CD8-positive, alpha-beta memory T cell (primary cell): ENCODE measurements at places on chromosomes 7 and 10.
A peak's percentile ranks its signal among the peaks of the same experiment; 100 is the strongest.

DNA sequence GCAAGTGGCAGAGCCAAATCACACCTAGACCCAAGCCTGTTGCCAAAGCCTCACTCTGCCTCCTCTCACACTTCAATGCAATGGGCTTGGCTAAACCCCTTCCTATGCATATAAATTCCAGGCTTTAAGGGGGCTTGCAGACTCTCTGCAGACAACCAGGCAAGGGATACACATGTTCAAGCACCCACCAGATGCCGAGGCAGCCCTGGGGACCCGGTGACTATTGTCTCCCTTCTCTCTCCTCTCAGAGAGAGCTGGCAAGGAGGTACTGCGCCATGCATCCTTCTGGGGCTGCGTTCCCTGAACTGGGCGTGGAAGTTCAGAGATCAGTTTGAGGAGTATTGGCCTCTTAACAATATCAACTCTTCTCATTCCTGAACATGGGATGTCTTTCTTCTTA lies 131.2 kb downstream of the ARHGAP22 start:
- no peak for DNase-seq
- H3K4me3 ChIP-seq: no peak overlapping the region
- no peak overlapping the region for H3K27ac ChIP-seq
- H3K4me1 ChIP-seq: no peaks in the 10 kb centered on the region
- no peaks in the 10 kb centered on the region for H3K27me3 ChIP-seq

DNA sequence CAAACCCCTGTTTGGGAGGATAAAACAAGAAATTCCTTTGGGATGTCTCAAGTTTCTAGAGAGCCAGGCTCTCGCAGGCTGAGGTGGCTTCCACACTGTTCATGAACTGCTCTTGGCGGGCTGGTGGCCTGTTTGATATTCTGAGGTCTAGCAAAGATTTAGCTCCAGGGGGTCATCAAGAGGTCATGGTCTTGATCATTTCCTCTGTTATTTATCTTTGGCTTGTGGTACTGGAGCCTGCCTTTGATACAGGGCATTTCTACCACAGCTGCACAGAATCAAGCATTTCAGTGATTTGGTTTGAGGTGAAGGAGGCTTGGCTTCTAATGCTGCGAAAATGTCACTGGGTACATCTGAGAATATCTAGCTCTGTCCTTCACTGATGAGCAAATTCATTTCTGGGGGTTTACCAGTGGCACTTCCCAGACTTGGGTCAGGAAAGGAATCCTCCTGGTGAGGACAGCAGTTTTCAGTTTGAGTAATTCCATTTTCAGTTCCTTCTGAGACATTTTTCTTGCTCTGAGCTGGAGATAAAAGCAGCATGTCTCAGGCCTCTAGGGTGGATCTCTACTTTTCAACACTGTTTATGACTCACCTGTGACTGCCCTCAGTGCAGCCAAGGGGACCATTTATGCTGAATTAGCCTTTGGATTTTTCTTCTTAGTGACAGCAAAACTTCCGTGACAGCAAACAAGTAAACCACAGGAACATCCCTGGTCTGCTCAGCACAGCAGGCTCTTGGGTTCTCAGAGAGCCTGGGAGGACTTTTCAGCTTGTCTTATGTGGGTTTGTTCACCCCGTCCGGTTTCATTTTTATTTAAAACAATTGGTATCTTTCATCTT lies 312.0 kb downstream of the RNLS start:
- no peak overlapping the region for H3K4me3 ChIP-seq
- no peaks in the 10 kb centered on the region for H3K36me3 ChIP-seq
- peaks cover 24% of the 10 kb centered on the region for H3K4me1 ChIP-seq
- H3K27ac ChIP-seq: no peak overlapping the region
- DNase-seq: peak; percentile 10

DNA sequence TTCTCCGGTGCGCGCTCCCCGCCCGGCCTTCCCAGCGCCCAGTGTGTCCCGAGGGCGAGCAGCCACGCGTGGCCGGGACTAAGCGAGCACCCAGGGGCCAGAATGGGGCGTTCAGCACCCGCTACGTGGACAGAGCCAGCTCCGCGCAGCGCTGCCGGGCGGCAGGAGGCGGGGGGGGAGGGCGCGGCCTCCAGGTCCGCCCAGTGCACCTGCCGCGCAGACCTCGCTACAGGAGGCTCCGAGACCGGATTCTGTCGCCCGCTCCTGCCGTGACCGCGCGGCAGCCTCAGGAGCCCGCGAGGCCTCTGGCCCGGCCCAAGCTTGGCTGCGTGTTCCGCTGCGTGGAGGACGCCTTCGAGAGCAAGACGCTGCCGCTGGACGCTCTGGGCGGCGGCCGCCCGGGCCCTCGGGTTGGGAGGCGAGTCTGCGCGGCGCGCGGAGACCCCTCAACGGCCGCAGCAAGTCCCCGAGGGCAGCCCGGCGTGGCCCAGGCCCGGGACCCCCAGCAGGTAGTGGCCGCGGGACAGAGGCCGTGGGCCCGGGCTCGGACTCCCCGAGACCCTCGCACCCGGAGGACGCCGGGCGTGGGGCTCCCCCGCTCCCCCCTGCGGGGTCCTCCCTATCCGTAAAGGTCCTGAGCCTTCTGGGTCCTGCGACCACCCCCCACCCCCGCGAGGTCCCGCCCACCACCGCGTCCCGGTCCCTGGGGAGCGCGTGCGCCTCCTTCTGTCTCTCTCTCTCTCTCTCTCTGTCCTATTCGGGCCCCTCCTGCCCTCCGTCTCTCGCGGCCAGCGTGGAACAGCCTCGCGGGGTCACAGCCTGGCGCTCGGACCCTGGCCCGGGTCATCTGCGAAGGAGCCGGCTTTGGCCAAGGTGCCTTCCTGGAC lies 904 bp upstream of the DPYSL4 start:
- no peak overlapping the region for H3K4me3 ChIP-seq
- peak; percentile 25 for DNase-seq
- peaks cover 8% of the 10 kb centered on the region for H3K4me1 ChIP-seq
- no peak overlapping the region for H3K27ac ChIP-seq
- no peaks in the 10 kb centered on the region for H3K36me3 ChIP-seq

- H3K4me1 ChIP-seq: no peaks in the 10 kb centered on the region
- no peak overlapping the region for H3K27ac ChIP-seq
- H3K36me3 ChIP-seq: no peaks in the 10 kb centered on the region
- DNase-seq: no peak
- no peaks in the 10 kb centered on the region for H3K27me3 ChIP-seq
Observed at GRCh38 chr10:113620511-113620910, 43.3 kb downstream of the NRAP start.

DNA sequence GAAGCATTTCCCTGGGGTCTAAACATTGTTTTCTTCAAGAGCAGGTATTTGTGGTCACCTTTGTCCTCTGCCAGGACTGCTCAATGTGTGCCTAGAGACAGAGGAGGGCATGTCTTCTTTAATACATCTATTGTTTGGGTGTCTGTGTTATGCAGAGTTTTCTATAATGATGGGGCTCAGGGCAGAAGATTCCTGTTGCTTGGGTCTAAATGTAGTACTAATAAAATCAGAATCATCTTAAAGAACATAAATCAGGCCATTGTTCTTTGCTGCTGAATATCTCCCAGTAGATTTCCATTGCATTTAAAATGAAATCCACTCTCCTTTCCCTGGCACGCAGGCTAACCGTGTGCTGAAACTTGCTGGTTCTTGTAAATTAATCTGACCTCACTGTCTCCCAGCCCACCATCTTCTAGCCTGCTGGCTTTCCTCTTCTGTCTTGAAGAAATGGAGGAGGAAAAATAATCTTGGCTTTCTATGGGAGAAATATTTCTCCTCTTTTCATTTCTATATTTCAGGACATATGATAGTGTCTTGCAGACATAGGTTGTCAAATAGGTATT lies 1396.8 kb downstream of the GATA3 start:
- H3K27ac ChIP-seq: no peak overlapping the region
- H3K4me1 ChIP-seq: no peaks in the 10 kb centered on the region
- no peak overlapping the region for H3K4me3 ChIP-seq
- DNase-seq: no peak
- no peaks in the 10 kb centered on the region for H3K27me3 ChIP-seq

- peaks cover 10% of the 10 kb centered on the region for H3K36me3 ChIP-seq
- no peak for DNase-seq
- no peak overlapping the region for H3K27ac ChIP-seq
Observed at GRCh38 chr7:151590850-151591771, 71.4 kb upstream of the RHEB start.

GRCh38 chr7:3027005-3027845 lies 16.4 kb downstream of the CARD11 start:
- no peak overlapping the region for H3K27ac ChIP-seq
- H3K36me3 ChIP-seq: peaks cover 18% of the 10 kb centered on the region
- H3K4me1 ChIP-seq: peaks cover 16% of the 10 kb centered on the region
- H3K4me3 ChIP-seq: no peak overlapping the region

DNA sequence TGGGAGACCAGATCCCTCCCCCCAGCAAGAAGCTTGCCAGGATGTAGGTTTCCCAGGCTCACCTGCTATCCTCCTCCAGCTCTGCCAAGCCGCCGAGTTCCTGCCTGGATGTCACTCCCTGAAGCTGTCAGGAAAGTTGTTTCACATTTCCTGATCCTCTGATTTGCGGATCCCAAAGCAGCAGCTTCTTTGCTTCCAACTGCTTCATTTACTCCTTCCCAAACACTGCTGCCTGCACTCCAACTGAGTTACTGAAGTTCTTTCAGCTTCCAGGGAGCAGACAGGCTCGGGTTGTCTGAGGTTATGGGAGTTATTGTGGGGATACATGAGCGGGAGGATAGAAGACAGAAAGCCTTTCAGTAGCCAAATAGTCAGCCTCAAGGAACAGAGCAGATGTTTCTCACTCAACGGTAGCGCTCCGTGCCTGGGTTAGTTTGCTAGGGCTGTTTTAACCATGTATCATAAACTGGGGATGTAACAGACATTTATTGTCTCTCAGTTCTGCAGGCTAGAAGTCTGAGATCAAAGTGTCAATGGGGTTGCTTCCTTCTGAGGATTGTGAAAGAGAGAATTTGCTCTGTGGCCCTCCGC lies 516.0 kb downstream of the REEP3 start:
- no peak for DNase-seq
- no peak overlapping the region for H3K27ac ChIP-seq
- peaks cover 4% of the 10 kb centered on the region for H3K4me1 ChIP-seq
- no peaks in the 10 kb centered on the region for H3K27me3 ChIP-seq
- H3K4me3 ChIP-seq: no peak overlapping the region

DNA sequence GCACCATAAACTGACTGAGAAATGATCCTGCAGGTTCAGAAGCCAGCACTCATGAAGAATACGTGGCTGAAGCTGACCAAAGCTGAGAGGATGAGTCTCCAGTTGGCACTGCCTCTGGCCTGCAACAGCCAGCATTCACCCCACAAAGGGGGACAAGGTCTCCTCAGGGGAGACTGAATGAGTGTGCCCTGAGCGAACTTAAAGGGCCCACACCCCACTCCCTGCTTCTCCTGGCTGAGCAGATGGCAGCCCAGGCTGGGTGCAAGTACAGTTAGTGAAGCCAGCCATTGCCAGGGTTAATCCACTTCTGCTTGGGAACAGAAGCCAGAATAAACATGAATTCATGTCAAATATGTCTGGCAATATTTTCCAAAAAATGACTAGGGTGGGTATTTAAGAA lies 98.1 kb downstream of the PPP1R17 start:
- H3K27me3 ChIP-seq: no peaks in the 10 kb centered on the region
- DNase-seq: no peak
- H3K36me3 ChIP-seq: no peaks in the 10 kb centered on the region

DNA sequence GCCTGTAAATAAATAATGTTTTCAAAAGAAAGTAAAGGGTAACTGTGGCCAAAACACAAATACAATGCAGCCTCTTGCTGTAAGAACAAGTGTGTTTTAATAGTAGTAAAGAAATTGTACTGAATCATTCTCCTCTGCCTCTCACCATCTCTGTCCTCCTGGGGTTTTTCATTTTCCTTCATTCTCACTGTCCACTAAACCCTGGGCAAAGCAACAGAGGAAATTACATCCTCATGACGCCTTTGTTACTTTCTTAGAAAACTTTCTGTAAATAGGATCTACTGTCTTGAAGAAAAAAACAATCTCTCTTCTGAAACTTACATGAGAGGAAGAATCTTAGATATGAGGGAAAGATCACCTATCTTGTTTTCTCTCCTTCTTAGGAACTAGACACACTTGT lies 54.6 kb downstream of the ASB4 start:
- H3K4me3 ChIP-seq: no peak overlapping the region
- no peaks in the 10 kb centered on the region for H3K27me3 ChIP-seq
- no peaks in the 10 kb centered on the region for H3K36me3 ChIP-seq
- DNase-seq: no peak
- no peaks in the 10 kb centered on the region for H3K4me1 ChIP-seq
- no peak overlapping the region for H3K27ac ChIP-seq

DNA sequence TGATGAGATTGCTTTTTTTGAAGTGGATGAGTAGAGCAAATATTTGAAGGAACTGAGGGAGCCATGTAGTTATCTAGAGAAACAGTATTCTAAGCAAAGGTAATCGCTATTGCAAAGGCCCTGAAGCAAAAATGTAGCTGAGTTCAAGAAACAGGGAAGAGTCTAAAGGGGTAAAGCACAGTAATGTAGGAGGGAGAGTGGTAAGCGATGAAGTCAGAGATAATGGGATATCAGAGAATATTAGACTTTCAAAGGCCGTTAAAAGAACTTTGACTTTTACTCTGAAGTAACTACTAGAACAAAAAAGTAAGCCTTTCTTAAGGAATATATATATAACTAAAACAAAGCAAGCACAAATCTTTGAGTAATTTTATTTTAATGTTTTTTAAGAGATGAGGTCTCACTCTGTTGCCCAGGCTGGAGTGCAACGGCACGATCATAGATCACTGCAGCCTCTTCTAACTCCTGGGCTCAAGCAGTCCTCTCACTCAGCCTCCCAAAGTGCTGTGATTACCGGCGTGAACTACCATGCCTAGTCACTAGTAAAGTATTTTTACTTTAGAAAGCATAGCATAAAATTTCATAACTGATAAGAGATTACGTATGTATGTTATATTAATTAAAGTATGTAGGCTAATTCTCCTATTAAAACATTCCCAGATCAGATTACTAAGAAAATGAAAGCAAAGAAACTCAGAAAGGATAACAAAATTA lies 61.7 kb upstream of the OIT3 start:
- no peaks in the 10 kb centered on the region for H3K27me3 ChIP-seq
- no peak overlapping the region for H3K27ac ChIP-seq

- H3K4me3 ChIP-seq: no peak overlapping the region
- H3K27ac ChIP-seq: no peak overlapping the region
- no peak for DNase-seq
- no peaks in the 10 kb centered on the region for H3K36me3 ChIP-seq
Observed at GRCh38 chr7:79837915-79838314, 296.7 kb upstream of the GNAI1 start.
